Muscle of leg (tissue), 16 donors: ENCODE measurements at places on chromosomes 3 and 15.

DNA sequence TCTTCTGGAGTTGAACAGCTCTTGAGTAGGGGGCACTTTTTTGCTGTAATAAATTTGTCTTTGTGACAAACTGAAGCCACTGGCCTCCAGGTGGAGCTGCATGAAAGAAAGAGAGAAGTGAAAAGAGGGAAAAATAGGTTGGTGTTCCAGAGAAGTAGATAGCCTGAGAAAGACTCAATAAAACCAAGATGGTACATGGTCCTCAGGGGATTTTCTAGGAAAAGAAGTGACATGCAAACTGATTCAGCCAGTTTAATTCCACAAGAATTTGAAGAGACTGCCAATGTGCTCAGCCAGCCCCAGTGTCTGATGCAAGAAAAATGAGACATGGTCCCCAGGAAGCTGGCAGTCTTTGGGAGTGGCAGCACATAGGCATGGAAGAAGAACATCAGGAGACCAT is 152.7 kb downstream of the CD47 start:
- DNase-seq = peak; percentile 68

DNA sequence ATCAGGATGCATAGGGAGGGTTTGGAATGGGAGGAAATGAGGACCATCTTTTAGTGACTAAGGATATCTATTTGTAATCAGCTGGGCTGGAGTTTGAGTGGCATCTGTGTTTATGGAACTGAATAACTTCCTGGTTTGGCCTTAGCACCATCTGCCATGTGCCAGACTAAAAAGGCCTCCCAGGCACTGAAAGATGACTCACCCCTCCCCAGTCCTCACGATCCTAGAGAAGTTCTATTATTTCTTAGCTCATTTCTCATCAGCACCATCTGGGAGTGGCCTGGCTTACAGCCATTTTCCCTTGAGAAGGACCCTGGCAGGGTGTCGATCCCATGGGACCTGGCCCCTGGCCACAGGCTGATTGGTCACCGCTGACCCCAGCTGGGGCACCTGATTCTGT is 23.9 kb upstream of the CTXND1 start:
- no peak for DNase-seq

GRCh38 chr15:91521548-91521947 is 332.0 kb upstream of the SLCO3A1 start:
- DNase-seq = no peak

- no peak for DNase-seq
Observed at GRCh38 chr15:89704411-89704810, 13.8 kb downstream of the WDR93 start.

GRCh38 chr3:108125550-108126071 is 34.8 kb upstream of the CD47 start:
- DNase-seq = peak; percentile 25

GRCh38 chr15:85302271-85302670 is 78.1 kb upstream of the AKAP13 start:
- DNase-seq = no peak

DNA sequence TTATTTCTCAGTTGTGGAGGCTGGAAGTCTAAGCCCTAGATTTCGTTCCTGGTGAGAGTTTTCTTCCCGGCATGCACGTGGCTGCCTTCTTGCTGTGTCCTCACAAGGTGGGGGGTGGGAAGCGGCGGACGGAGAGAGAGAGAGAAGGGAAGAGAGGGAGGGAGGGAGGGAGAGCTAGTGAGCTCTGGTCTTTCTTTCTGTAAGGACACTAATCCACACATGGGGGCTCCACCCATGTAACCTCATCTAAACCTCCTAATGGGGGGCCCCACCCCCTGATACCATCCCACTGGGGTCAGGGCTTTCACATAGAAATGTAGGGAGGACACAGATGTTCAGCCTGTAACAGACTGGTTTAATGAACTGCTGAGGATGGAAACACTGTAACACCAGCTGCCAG is 7.3 kb downstream of the FBLN2 start:
- DNase-seq = peak; percentile 42

DNA sequence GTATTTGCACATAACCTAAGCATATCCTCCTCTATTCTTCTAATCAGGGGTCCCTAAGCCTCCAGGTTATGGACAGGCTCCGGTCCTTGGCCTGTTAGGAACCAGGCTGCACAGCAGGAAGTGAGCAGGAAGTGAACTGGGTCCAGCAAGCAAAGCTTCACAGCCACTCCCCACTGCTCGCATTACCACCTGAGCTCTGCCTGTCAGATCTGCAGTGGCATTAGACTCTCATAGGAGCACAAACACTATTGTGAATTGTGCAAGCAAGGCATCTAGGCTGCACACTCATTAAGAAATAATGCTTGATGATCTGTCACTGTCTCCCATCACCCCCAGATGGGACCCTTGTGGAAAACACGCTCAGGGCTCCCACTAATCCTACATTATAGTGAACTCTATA is 9.8 kb downstream of the MSL2 start:
- DNase-seq = no peak

DNA sequence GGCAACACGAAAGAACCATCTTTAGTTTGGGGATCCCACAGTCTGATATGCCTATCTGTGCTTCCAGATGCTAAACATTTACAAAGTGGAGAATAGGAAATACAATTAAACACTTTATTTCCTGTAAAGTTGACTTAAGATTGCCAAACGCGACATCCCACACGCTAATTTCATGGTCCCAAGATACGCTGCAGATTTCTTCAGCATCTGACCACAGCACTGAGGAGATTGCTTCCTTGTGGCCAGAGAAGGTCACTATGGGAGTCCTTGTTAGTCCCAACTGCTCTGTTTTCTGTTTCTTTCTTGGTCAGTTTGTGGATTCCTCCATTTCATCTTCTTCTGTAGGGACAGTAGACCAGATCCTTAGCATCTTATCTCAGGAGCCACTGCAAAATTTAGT is 43.3 kb downstream of the ASB7 start:
- DNase-seq = no peak

DNA sequence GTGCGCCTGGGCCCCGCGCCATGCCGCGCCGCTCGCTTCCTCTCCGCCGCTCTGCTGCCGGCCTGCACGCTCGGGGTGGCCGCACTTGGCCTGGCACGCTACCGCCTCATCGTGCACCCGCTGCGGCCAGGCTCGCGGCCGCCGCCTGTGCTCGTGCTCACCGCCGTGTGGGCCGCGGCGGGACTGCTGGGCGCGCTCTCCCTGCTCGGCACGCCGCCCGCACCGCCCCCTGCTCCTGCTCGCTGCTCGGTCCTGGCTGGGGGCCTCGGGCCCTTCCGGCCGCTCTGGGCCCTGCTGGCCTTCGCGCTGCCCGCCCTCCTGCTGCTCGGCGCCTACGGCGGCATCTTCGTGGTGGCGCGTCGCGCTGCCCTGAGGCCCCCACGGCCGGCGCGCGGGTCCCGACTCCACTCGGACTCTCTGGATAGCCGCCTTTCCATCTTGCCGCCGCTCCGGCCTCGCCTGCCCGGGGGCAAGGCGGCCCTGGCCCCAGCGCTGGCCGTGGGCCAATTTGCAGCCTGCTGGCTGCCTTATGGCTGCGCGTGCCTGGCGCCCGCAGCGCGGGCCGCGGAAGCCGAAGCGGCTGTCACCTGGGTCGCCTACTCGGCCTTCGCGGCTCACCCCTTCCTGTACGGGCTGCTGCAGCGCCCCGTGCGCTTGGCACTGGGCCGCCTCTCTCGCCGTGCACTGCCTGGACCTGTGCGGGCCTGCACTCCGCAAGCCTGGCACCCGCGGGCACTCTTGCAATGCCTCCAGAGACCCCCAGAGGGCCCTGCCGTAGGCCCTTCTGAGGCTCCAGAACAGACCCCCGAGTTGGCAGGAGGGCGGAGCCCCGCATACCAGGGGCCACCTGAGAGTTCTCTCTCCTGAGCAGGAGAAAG is 951 bp downstream of the GPR62 start:
- peak; percentile 79 for DNase-seq

DNA sequence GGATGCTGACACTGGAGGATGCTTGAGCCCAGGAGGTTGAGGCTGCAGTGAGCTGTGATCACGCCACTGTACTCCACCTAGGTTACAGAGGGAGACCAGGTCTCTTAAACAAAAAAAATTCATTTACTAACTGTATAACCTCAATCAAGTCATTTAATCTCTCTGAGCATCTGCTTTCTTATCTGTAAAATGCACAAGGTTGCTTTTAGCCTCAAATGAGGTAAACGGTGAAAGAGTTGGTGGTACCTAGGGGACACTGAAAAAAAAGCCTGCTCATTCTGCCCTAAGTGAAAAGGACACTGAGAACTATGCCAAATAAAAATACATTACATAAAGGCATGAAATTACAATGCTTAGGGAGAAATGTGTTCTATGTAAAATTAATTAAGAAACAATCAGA is 3.4 kb downstream of the PP2D1 start:
- no peak for DNase-seq

GRCh38 chr15:100987143-100987542 is 68.0 kb downstream of the LRRK1 start:
- peak; percentile 70 for DNase-seq

DNA sequence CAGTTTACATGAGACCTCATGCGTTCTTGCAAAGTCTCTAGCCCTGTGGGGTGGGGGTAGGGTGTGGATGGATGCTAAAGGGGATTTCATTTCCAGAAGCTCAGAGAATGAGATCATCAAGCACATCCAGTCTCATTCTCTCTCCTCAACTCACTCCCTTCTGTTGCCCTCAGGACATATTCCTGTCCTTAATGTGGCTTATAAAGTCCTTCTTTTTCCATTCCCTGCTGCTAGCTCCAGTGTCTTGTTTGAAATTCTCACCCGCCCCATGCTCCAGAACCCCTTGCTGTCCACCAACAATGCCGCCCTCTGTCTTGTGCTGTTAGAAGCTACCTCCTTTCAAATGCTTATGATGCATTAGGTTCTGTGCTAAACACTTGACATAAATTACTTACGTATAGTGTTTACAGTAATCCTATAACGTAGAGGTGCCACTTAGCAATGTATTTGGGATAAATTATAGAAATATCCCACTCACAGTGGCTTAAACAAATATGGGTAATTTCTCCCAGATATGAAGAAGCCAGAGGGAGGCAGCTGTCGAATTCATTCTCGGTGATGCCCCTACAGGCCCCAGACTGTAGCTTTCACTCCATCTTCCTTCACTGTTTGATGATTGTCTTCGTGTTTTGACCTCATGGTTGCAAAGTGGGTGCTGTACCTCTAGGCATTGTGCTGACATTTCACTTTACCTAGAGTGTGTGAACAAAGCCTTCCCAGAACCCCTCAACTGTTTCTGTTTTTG is 273.1 kb upstream of the TBL1XR1 start:
- no peak for DNase-seq
